ENCODE measurements at places on chromosomes 1 and 21.

DNA sequence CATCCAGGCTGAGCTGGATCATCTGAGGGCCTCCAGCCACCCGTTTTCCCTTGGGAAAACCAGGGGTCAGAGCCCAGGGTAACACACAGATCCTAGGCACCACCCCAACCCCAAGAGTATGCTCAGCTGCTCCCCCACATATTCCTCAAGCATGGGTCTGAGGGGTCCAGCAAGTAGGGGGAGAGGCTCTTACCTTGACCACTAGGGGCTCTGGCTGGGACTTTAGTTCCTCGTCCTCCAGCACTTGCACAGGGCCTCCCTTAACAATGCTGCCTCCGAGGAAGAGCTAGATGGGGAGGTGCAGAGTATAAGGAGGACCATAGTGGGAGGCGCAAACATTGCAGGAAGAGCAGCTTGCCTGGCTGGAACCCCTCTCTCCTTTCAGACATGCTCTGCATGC, 7.5 kb downstream of the SELENBP1 start:
- DNase-seq: no peak

DNA sequence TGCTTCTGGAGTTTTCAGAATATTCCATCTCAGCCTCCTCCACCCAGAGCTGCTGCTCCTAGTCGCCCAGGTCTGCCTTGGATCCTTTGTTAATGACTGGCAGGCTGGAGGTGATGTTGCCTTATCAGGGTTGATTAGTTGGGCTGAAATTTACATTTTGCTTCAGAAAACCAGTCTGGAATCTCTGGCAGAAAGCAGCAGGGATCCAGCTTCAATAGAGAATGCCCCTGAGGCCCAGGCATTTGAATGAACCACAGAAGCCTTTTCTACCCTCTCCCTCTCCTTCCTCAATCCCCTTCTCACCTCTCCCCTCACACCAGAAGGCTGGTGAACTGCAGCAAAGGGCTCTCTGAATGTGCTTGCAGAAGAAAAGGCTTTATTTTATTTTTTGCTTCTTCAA, 83.2 kb downstream of the PLXNA2 start:
- no peak for DNase-seq

GRCh38 chr1:84598418-84598817, 24.2 kb upstream of the CTBS start:
- no peak for DNase-seq

GRCh38 chr1:197200272-197200899, 53.9 kb upstream of the ASPM start:
- no peak for DNase-seq

- no peak for DNase-seq
These were observed at the start of gene CLDN8 for GRCh38 chr21:30216041-30216723. TSS of gene CLDN8 (minus strand) at chr21:30216097. CDS start at chr21:30215925, 172 bp downstream.

- DNase-seq: no peak
These were observed 13.9 kb downstream of the MEF2D start for GRCh38 chr1:156486421-156487344.

DNA sequence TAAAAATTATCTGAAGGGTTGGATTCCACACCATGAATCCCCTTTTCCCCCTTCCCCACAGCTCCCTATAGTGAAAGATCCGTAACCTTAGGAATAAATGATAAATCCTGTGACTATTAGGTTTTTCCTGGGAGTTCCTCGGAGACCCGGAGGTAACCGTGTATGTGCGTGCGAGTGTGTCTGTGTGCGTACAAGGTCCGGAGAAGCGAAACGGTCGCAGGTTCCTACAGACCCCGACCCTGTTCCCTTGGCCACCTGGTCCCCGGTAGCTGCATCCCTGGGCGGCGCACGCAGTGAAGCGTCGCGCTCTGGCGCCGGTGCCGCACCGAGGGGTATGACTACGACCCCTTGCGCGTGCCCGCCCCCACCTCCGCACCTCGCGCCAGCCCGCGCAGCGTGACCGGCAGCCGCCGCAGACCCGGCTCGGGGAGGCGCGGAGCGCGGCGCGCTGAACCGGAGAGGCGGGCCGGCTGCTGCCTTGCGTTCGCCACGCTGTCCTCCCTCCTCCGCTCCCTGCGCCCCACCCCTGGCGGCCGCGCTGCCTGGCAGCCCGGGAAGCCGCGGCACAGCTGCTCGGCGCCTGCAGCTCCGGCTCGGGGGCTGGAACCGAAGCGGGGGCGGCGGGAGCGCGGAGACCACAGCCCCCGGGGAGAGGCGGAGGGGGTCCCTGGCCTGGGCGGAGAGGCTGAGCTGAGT, at the start of gene AK5:
Gene AK5, plus strand, starts transcription at position 529 of the 696 bp plus-strand sequence. CDS start 295 bp downstream, outside the sequence.
- peak; percentile 36 for DNase-seq

DNA sequence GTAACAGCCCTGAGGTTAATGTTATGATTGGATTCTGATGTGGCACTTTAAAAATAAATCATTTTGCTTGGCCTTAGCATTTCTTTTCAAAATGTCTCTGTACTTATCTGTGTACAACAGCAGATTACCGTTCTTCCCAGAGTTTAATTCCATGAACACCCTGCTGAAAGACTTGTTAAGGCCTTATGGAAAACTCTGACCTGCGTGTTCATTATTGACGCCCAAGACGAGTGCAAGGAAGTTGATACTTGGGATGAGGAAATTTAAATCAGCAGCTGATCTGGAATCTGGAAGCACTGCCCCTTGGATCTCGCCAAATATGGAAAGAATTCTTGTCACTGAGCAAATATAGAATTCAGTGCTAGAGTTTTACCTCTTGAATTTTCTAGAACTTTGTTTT, 6.7 kb downstream of the ERG start:
- no peak for DNase-seq

GRCh38 chr1:70358921-70359564, 4.5 kb upstream of the ANKRD13C start:
- DNase-seq: no peak

DNA sequence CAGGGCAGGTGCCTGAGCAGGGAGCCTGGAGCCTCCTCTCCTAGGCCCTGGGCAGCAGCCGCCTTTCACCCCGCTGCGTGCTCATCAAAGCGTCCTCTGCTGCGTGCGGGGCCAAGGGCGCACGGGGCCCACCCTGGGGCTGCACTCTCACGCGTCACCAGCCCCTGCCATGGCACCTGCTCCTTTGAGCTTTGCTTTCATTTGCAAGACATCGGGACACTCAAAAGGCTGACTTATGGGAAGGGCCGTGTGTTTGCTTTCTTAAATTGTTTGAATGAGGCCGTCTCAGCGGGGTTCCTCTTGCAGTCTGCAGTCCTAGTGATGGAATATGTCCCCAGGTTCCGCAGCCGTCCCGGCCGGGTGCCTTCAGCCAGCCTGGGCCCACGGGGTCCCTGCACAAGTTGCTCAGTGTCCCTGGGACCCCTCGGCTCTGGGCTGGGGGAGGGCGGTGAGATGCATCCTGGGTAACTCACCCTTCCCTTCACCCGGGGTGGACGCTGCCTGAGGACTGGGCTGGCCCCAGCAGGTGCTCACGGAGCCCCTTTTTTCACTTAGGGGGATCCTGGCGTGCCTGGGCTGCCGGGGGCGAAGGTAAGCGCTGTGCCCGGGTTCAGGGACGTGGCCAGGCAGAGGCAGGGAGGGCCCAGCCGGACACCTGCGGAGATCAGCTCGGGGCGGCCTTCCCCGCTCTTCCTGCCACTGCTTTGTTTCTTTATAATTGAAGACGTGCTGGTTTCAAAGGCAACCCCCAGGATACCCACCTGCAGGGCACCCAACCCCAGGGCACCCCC, 53.1 kb downstream of the SLC19A1 start:
- DNase-seq: no peak

- DNase-seq: no peak
These were observed 1.4 kb upstream of the S100A16 start for GRCh38 chr1:153614189-153614900.

GRCh38 chr21:38488640-38489270, 9.5 kb downstream of the ERG start:
- DNase-seq: no peak

DNA sequence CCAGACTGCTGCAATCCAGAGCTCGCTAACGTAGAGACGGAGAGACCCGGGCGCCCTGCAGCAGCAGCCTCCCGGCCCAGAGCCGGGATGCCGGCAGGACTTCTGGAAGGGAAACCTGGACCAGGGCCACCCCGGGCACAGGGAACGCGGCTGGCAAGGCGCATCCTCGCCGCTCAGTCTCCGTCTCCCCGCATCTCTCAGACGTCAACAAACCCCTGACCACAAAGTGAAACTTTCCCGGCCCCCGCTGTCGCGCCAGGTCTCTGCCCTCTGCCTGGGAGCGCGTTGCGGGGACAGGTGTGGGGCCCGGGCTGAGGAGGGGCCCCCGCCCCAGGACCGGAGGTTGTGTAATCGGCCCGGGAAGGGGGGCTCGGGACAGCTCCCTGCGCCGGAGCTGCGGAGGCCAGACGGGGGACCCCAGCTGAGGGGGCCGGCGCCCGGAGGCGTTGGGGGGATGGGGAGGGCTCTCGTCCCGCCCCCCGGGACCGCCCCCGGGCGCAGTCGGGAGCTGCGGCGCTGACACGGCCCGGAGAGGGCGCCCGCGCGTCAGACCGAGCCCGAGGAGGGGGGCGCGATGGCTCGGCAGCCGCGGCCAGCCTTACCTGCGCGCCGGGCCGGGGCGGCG, 116.6 kb upstream of the HIVEP3 start:
- DNase-seq: peak; percentile 78

- peak; percentile 54 for DNase-seq
These were observed 25.4 kb downstream of the PHGDH start for GRCh38 chr1:119737040-119737682.

- no peak for DNase-seq
These were observed 483 bp downstream of the YBEY start for GRCh38 chr21:46286648-46287002.

- DNase-seq: no peak
These were observed 105.4 kb downstream of the UBE2U start for GRCh38 chr1:64308866-64309265.

DNA sequence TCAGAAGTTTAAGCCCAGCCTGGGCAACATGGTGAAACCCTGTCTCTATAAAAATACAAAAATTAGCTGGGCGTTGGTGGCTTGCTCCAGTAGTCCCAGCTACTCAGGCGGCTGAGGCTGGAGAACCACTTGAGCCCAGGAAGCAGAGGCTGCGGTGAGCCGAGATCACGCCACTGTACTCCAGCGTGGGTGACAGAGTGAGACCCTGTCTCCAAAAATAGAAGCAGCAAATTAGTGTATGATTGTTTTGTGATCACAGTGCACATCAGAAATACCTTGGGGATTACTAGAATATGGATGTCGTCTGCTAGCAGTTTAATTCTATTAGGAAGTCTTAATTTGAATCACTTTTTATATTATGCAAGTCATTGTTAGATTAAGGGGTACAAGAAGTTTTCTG, 59.0 kb downstream of the ZBTB17 start:
- DNase-seq: no peak

DNA sequence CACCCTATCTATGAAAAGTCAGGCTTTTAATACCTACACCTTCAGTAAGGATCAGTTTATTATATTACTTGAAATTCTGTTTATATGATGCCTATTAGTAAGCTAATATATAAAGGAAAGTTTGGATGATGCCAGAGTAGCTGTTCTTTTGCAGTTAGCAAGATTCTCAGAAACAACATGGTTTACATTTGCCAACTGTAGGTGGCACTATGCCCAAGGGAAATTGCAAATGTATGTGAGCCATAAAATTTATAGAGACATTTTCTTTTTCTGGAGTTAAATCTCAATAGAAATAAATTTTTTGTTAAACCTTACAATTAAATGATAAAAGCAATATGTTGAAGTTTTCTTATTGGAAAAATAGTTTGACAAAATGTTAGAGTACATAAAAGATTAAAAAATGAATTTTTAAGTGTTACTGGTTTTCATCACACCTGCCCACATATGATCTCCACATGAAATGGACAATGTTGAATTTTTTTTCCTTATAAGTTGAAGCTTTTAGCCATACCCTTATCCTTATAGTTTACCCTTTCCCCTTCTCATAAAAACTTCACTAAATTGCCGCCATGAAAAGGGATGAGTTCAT, 32.1 kb upstream of the EPHX4 start:
- DNase-seq: no peak

DNA sequence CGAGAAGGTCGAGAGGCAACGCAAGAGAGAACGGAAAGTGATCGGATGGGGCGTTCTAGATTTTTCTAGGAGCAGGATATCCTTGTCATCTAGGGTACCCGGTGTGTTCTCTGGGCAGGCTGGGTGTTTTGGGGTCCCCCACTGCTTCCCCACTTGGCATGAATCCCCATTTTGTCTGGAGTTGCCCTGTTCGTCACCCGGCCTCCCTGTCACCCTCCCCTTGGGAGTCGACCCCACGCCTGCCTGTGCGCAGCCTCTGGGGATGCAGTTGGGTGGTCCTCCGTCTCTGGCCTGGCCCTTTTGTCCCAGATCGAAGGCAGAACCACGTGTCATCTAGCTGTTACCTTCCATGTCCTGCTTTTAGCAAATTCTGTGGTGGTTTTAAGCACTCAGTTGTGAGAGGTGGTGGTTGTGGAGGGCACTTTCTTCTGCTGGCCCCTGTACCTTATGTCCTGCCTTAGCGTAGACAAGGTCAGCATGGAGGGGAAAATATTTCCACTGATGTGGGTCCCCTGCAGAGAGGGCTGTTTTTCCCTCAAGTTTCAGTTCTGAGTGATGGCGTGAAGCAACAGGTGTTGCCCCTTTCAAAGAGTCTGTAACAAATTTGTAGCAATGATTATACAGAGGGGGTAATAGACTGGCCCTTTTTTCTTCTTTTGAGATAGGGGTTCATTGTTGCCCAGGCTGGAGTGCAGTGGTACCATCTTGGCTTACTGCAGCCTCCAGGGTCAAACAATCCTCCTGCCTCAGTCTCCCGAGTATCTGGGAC, 35.6 kb downstream of the CHAF1B start:
- DNase-seq: no peak

DNA sequence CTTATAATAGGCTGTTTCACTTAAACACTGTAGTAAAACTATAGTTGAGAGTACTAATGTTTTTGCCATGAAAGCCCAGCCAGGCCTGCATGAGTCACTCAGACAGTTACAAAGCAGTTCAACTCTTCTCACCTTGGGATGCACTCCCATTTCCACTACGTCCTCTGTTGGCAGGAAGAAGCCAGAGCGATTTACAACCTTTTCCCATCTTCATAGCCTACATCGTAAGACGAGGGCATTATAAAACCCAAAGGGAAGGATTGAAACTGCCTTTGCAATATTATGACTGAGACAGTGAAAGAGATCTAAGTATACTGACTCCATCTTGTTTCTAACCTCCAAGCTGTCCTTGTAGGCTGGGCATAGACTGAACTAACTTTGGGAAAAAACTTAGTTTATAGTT, 71.8 kb upstream of the CSF1 start:
- DNase-seq: no peak

GRCh38 chr21:42679319-42680057, 26.1 kb downstream of the PDE9A start:
- DNase-seq: no peak

- DNase-seq: no peak
These were observed 153.5 kb upstream of the GALNT2 start for GRCh38 chr1:229913489-229913888.

DNA sequence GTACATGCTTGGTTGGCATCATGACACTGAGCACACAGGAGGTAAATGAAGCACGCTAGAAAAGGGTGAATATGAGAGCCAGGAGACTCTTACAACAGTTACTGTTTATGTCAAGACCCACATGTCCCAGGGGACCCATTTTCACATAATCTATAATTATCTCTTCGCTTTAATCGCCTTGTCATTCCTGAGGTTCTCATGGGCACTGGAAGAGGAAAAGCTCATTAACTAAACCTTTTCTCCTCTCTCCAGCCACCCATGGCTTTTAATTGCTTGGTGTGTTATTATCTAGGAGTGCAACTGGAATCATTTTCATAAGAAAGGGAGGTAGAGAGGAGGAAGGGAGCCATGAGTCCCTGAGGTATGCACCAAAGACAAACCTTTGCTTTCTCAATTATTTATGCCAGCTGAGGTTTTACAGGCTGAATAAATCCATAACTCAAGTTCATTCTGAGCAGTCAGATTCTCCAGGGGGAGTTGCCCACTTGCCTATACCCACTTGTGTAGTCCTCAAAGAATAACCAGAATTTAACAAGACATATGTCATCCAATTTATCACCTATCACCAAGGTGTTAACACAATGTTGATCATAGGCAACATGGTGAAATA, 77.4 kb downstream of the ACBD6 start:
- no peak for DNase-seq

Data from C1 segment of cervical spinal cord (tissue), 14 donors.